ENCODE measurements at places on chromosomes 2 and 18. TPM values are rescaled to one million over a fixed set of nuclear protein-coding genes. Genes with fewer than 3 reads are reported as not detected.

KCNG2 gene
- total RNA-seq = not detected

REG1B gene
- not detected for total RNA-seq

COL4A3 gene
- 1.1 TPM for total RNA-seq

AMER3 gene
- total RNA-seq = not detected

LINC00305 gene
- total RNA-seq = not detected

CTDP1 gene
- total RNA-seq = 31.7 TPM

TCF7L1 gene
- total RNA-seq = 10.3 TPM

DNA sequence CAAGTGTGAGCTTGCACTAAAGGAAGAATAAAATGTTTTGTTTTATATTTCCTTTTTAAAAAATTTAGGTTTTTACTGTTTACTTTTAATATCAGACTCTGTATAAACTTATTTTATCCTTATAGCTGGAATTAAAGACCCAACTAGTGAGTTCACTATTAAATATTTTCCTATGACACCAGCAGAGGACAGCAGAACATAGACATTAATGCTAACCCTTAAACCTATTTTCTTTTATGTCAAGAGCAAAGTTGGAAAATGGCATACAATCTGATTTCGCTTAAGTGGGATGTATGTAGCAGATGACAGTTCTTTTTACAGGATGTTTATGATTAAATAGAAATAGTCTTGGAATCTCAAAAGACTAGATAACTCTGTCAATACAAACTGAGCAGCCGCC lies 188.2 kb upstream of the XIRP2 start:
- H3K4me1 ChIP-seq = no peaks in the 10 kb centered on the region
- H3K27me3 ChIP-seq = no peaks in the 10 kb centered on the region
- DNase-seq = no peak
- no peak overlapping the region for H3K27ac ChIP-seq
- no peaks in the 10 kb centered on the region for H3K36me3 ChIP-seq
- H3K4me3 ChIP-seq = no peak overlapping the region

DNA sequence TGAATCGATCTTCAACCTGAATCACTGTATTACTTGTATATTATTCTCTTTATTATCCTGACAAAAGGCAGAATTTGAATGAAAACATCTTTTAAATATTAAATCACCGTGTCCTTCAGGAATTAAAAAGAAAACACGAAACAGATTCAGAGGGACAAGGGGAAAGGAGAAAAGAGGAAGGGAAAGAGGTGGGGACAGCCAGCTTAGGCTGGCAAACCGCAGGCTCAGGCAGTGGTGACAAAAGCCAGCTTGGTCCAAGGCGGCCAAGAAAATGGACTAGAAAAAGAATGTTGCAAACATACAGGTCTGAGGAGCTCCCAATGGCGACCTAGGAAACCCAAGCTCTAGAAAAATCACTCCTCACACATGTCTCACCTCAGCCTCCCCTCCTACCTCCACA lies 6.8 kb downstream of the B4GALT6 start:
- no peaks in the 10 kb centered on the region for H3K36me3 ChIP-seq
- H3K4me1 ChIP-seq = no peaks in the 10 kb centered on the region
- no peak for DNase-seq
- no peak overlapping the region for H3K27ac ChIP-seq

DNA sequence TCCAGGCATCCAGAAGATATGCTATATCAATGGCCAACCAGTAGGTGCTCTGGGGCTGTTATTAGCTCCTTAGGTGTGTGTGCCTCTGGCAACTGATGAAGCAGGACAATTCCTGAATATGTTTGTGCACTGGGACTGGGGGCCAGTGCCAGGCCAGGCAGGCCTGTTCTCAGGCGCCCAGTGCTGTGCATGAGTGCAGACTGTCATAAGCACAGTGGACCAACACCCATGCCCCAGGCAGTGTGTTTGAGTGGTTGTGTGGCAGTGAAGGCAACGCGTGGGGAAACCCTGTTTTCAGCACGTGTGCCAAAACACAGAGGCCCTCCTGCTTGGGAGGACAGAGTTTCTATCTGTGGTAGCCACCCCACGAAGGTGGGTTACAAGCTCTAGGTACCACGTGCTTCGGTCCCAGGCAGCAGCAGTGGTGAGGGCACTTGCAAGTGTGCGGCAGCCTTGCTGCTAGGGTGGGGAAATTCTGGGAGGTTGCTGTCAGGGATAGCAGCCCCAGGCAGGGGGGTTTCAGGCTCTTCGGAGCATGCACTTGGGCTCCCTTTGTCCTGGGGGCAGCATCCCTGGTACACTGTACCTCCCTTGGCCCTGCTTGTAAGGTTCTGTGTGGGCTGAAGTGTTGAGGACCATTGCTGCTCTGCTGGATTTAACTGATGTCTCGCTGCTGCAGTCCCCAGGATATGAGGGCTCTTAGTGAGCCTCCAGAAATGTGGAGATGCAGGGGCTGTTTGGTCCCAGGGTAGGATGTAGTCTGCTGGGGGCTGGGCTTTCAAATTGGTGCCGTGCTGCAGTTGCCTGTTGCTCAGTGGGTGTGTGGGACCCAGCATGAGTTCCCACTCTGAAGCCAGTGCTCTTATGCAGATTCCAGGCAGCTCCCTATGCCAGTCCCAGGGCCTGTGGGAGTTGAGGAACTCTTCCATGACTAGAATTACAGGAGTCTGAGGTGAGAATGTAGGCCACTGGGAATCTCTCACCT lies 280.9 kb downstream of the RPRM start:
- DNase-seq = no peak
- H3K27ac ChIP-seq = no peak overlapping the region
- H3K36me3 ChIP-seq = no peaks in the 10 kb centered on the region
- H3K4me1 ChIP-seq = no peaks in the 10 kb centered on the region
- no peaks in the 10 kb centered on the region for H3K27me3 ChIP-seq

- H3K4me1 ChIP-seq = no peaks in the 10 kb centered on the region
- no peak overlapping the region for H3K4me3 ChIP-seq
- H3K36me3 ChIP-seq = no peaks in the 10 kb centered on the region
Measured at GRCh38 chr2:97918818-97919217, 76.9 kb downstream of the TMEM131 start.

GRCh38 chr2:70141212-70141901 lies 49.5 kb downstream of the C2orf42 start:
- peak overlapping the region; percentile 66 for H3K4me3 ChIP-seq
- peak; percentile 45 for DNase-seq
- peaks cover 5% of the 10 kb centered on the region for H3K4me1 ChIP-seq
- peak overlapping the region; percentile 98 for H3K27ac ChIP-seq
- H3K27me3 ChIP-seq = no peaks in the 10 kb centered on the region

GRCh38 chr2:200944467-200945394 lies 18.7 kb downstream of the ORC2 start:
- no peak overlapping the region for H3K4me3 ChIP-seq
- no peak overlapping the region for H3K27ac ChIP-seq
- no peaks in the 10 kb centered on the region for H3K4me1 ChIP-seq
- peaks cover 27% of the 10 kb centered on the region for H3K36me3 ChIP-seq

- H3K27me3 ChIP-seq = no peaks in the 10 kb centered on the region
- H3K27ac ChIP-seq = no peak overlapping the region
- no peak overlapping the region for H3K4me3 ChIP-seq
- H3K36me3 ChIP-seq = no peaks in the 10 kb centered on the region
- DNase-seq = no peak
Measured at GRCh38 chr2:146572598-146572997, 1272.2 kb upstream of the ACVR2A start.

GRCh38 chr2:66346231-66346664 lies 88.7 kb upstream of the MEIS1 start:
- no peak overlapping the region for H3K27ac ChIP-seq
- H3K27me3 ChIP-seq = no peaks in the 10 kb centered on the region
- no peak for DNase-seq
- H3K4me3 ChIP-seq = no peak overlapping the region
- no peaks in the 10 kb centered on the region for H3K36me3 ChIP-seq

- H3K4me3 ChIP-seq = peak overlapping the region; percentile 97
- peaks cover 17% of the 10 kb centered on the region for H3K4me1 ChIP-seq
- H3K27me3 ChIP-seq = no peaks in the 10 kb centered on the region
- H3K36me3 ChIP-seq = peaks cover 4% of the 10 kb centered on the region
- peak; percentile 78 for DNase-seq
- peak overlapping the region; percentile 88 for H3K27ac ChIP-seq
Measured at GRCh38 chr2:70258532-70258875, 567 bp downstream of the PCYOX1 start.

GRCh38 chr2:160613466-160614153 lies 120.0 kb upstream of the RBMS1 start:
- no peaks in the 10 kb centered on the region for H3K4me1 ChIP-seq
- no peak overlapping the region for H3K4me3 ChIP-seq
- H3K27me3 ChIP-seq = no peaks in the 10 kb centered on the region
- H3K27ac ChIP-seq = no peak overlapping the region
- no peak for DNase-seq

DNA sequence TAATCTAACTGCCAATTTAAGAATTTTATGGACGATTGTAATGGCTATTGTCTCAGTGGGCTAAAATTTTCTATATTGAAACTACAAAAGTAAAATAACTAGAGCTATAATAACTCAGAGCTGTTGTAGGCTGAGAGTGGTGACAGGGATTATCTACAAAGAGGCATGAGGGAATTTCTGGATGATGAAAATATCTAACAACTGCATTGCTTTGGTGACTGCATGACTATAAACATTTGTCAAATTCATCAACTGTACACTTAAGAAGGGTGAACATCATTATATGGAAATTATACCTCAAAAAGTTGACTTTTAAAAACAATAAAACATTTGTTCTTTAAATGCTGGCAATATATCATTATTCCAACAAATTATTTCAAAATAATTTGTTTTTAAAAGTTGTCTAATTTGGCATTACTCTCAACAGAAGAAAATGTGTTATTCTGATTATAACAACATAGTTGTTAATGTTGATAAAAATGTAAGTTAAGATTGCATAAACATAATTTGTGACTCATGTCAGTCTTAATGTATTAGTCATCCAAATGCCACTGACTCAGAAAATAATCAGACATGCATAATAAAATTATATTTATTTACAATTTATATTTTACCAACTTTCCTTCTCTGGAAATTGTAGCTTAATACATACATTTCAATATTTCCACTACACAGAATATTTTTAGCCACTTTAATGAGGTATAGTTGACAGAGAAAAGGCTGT lies 865.1 kb upstream of the VRK2 start:
- no peaks in the 10 kb centered on the region for H3K4me1 ChIP-seq
- no peak for DNase-seq

DNA sequence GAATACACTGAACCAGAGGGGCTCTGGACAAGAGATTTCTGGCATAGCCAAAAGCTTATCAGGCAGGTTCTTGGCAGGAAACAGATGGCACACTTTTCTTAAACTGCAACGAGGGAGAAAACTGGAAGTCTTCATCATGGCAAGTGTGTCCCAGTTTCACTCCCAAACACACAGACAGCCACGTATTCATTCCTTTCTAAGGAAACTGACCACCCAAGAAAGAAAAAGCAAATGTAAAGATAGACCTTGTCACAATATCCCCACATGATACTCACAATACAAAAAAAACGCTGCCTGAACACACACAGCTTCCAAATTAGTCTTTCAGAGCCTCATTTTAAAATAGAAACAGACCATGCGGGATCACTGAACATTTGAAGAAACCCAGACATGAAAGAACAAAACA lies 40.6 kb upstream of the RTTN start:
- no peak overlapping the region for H3K27ac ChIP-seq
- peaks cover 3% of the 10 kb centered on the region for H3K4me1 ChIP-seq
- H3K36me3 ChIP-seq = no peaks in the 10 kb centered on the region
- DNase-seq = no peak
- H3K4me3 ChIP-seq = peak overlapping the region; percentile 31
- no peaks in the 10 kb centered on the region for H3K27me3 ChIP-seq

DNA sequence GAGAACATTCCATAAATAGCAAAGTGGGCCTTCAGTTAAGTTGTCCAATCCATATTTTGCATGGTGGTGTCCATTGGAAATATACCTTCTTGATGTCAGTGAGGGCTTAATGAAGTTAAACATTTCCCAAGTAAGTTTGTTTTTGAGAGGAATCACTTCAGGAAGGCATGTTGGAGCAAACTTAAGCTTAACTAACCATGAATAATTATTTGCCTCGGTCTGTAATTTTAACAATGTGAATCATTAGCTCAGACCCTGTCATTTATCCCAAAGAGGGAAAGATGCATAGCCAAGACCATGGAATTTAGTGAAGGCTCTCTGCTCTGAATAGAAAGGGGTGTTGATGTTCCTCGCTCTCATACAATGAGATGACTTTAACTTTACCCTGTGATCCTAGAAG lies 47.4 kb downstream of the SPATS2L start:
- H3K36me3 ChIP-seq = no peaks in the 10 kb centered on the region
- no peak overlapping the region for H3K4me3 ChIP-seq
- peak overlapping the region; percentile 80 for H3K27ac ChIP-seq
- DNase-seq = no peak
- H3K27me3 ChIP-seq = no peaks in the 10 kb centered on the region

DNA sequence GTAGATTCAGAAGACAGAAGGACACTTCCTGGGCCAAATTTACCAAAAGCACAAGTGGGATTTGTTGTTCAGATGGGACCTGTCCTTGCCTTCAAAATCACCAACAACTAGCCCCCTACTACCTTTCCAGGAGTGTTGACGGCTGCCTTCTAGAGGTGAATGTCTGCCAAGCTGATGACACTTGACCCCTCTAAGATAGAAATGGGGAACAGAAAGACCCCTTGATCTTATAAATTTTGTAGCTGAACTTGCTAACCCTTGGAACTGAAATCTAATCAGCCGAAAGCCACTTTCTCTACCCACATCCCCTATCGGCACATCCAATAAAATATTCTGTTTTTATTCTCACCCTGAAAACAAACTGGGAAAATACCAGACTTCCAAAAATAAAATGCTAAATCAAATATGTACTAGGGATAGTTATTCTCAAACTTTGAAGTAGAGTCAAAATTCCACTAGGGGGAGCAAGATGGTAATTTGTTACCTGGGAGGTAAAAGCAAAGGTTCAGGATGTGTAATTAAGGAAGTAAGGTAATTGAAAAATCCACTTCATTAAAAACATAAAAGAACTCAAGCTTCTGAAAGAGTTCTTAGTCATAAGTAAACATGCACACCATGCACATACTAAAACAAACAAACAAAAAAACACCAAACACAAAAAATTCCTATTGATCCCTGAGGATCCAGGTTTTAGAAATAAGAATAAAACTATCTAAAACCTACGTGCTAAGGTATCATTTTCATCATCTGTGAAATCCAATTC lies 119.2 kb downstream of the ANKRD44 start:
- no peak for DNase-seq
- no peaks in the 10 kb centered on the region for H3K27me3 ChIP-seq
- H3K36me3 ChIP-seq = no peaks in the 10 kb centered on the region
- peaks cover 15% of the 10 kb centered on the region for H3K4me1 ChIP-seq
- H3K27ac ChIP-seq = no peak overlapping the region
